ENCODE measurements at places on chromosomes 5 and 9. TPM values are rescaled to one million over a fixed set of nuclear protein-coding genes. Genes with fewer than 3 reads are reported as not detected.

- no peak for DNase-seq
These were observed 52.3 kb downstream of the CAST start for GRCh38 chr5:96714450-96714849.

- DNase-seq, result no peak
These were observed 221.1 kb upstream of the ACTBL2 start for GRCh38 chr5:57703721-57704120.

DNA sequence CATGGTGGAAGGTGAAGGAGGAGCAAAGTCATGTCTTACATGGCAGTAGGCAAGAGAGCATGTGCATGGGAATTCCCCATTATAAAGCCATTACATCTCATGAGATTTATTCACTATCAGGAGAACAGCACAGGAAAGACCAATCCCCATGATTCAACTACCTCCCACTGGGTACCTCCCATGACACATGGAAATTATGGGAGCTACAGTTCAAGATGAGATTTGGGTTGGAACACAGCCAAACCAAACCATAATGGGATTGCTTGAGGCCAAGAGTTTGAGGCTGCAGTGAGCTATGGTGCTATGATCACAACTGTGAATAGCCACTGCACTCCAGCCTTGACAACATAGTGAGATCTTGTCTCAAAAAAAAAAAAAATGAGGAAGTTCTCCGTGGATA lies 581.8 kb downstream of the TAF11L14 start:
- DNase-seq, result no peak

- DNase-seq, result no peak
These were observed 13.7 kb downstream of the NOTCH1 start for GRCh38 chr9:136531904-136532798.

DNA sequence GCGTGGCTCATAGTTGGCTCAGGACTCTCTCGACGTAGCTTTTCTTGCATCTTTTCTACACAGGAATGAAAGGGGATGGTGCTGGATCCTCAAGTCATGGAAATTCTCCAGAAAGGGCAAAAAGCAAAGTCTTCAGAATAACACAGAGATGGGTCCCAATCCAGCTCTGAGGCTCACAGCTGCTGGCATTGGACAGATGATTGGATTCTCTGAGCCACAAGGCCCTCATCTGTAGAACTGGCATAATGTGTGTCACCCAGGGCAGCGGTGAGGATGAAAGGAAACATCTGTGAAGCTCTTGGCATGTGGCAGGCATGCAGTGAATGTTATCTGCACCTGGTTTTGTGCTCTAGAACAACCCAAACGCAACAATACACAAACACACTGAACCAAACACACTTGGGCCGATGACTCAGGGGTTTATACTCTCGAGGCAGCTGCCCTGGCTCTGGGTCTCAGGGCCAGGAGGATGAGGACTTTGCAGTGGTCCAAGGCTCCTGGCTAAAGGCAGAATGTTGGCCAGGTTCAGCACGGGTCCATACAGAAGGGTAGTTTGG lies 64.0 kb upstream of the UBTD2 start:
- DNase-seq, result no peak

Gene RXRA
- total RNA-seq, result 67.7 TPM

GRCh38 chr5:68007451-68007850 lies 208.1 kb upstream of the PIK3R1 start:
- DNase-seq, result peak; percentile 61

DNA sequence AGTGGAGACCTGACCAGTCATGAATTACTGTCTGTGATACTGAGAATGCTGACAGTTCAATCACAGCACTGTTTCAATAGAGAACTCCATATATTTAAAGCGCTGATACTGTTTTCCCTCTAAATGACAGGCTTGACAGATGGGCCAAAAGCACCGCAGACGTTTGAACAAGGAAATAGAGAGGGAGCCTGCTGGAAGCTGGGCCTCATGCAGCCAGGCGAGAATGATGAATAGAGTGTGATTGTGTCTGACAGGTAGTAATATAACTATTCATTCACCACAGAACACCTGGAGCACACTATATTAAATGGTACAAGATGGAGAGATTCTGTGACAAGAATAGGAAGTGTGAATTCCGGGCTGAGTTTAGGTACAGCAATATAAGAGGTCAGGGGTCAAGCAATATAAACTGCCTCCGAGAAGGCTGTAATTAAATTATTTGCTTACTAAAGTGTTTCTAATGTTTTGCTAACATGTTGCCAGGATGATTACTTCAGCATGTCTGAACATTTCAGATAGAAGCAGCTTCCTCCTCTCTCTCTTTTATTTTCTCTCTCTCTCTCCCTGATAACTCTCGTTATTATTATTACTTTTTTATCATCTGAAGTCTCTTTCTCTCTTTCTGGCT lies 297.7 kb downstream of the CSNK1G3 start:
- no peak for DNase-seq

- DNase-seq, result no peak
These were observed 20.3 kb downstream of the AOPEP start for GRCh38 chr9:94746541-94747370.

DNA sequence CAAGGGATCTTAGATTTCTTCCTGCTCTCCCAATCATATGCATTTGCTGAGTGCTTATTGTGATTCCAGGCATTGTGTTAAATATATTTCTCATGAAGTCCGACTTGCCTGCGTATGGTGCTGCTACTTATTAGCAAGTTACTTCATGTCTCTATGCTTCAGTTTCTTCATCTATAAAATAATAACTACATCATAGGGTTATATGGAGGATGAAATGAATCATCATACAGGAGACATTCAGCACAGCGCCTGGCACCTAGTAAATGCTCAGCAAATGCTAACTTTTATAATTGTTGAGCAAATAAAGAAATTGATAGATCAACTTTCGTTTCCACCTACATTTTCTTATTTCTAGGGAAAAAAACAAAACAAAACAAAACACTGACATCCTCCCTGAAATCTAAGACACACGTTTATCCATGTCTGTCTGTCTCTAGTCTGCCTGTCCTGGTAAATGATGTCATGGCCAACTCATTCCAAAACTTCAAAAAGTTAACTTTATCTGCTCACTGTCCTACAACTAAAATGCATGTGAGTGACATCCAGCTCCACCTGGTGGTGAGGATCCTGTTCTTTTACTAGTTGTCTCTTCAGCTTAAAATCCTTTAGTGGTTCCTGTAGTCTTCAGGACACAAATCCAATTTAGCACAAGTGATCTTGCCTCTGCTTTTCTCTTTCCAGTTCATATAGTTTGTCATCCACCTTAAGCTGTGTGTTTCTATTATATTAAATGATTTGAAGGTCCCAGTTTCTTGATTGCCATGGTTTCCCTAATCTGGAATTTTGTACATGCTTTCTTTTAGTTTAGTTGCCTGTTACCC lies 27.7 kb downstream of the PPP3R2 start:
- DNase-seq, result no peak

GRCh38 chr5:134138416-134139376 lies 24.2 kb downstream of the TCF7 start:
- DNase-seq, result peak; percentile 14

Gene SLC31A1
- total RNA-seq, result 13.8 TPM

DNA sequence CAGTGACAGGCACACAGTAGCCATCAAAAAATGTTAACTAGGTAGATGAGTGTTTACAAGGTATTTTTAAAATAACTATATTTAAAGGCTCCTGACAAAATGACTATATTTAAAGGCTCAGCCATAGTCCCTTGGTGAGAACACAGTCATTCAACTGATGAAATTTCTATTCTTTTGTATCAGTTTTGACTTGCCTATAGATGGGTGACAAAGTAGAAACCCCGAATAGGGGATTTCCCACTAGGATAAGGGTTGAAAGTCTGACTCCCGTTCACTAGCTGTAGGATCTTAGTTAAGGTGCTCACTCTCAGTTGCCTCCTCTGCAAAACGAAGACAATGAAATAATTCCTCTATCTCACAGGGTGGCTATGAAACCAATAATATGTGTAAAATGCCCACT lies 218.2 kb downstream of the TSSK1B start:
- DNase-seq, result no peak

DNA sequence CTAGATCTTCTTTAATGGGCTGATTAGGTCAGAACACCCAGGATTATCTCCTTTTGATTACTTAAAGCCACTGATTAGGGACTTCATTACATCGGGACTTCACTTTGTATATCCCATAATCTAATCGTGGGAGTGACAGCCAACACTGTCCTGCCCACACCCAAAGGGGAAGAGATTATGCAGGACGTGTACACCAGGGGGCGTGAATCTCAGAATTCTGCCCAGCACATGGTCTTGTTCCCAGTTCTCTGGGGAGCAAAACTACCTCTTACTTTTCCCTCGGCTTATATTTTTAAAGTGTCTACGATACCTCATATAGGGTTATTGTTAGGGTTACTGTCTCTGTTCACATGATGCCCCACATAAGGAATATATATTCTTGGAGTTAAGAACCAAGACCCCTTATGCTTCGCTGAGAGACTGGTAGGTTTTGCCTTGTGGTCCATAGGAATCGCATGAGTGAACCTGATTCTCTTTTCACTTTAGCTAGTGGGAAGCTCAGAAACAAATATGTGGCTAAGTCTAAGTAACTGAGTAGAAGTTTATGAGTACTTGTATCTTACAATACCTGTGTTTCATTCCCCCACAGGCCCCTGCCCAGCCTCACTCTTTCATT lies 192.7 kb downstream of the GNA14 start:
- no peak for DNase-seq

DNA sequence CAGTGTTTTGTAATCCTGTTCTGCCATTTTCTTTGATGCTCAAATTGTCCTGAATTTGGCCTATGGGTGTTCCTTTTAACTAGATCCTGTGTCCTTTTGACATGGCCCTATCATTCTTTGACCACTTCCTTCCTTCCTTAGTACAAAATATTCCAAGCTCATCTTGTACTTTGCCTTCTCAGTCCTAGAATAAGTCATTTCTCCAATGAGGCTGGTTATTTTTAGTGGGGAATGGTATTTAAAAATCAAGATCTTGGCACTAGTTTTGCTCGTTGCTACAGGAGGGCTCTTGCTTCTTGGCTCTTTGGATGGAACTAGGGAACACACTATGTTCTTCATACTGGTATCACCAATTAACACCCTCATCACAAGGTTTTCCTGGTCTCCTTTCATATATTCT lies 108.1 kb downstream of the UNC13B start:
- DNase-seq, result no peak

- DNase-seq, result no peak
These were observed 128.4 kb downstream of the ADAMTS12 start for GRCh38 chr5:33763435-33763834.

- DNase-seq, result no peak
These were observed 6.3 kb upstream of the NR5A1 start for GRCh38 chr9:124513376-124513994.

- no peak for DNase-seq
These were observed 55.7 kb downstream of the HSD17B3 start for GRCh38 chr9:96246267-96246671.

All from left cardiac atrium (tissue), 4 donors.